ENCODE measurements at places on chromosomes 1 and 21.

- DNase-seq = no peak
Measured at GRCh38 chr1:231665726-231666125, 39.1 kb downstream of the DISC1 start.

DNA sequence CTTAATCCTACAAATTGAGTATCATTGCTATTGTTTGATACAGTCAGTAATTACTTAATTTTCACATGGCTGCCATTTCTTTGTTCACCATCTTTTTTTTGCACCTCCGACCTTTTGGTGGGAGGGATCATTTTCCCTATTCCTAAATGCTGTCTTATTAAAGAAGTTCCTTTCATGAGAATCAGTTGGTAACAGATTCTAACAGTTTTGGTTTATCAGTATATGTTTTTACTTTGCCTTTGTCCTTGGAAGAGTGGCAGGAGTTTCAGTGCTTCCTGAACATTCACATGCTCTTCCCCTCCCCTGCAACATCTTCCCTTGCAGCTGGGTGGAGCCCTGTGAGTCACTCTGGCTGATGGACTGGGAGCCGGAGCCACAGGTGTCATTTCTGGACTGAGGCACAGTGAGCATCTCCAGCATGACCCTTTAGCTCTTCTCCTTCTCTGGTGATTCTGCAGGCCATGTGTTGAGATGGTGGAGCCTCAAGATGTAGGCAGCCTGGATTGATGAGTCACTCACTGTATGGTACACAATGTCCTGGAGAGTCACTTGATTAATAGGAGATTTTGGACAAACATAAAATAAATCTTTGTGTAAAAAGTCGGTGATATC, 217.7 kb downstream of the URB2 start:
- no peak for DNase-seq

GRCh38 chr1:37556712-37557196, at the start of gene DNALI1:
DNALI1 (plus strand) TSS chr1:37556940; CDS start chr1:37556995, 55 bp downstream.
- DNase-seq = no peak

DNA sequence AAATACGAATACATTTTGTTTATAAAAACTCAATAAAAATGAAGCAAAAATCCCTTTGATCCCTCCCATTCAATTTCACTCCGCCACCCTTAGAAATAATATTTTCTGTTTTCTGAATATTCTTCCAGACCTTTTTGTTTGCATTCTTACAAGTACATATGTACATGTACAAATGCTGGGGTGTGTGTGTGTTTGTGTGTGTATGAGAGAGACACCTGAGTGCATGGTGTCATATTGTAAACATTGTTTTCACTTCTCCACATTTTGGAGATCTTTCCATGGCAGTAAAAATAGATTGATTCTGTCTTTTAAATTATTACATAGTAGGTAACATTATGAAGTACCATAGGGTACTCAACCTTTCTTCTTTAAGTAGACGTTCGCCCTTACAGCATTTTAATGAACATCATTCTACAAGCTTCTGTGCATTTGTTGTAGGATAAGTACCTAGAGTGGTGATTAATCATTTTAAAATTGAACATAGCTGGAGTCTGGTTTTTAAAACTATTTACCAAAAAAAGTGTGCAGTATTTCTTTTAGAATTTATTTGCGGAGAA, 1.3 kb upstream of the MPC2 start:
- DNase-seq = no peak

- no peak for DNase-seq
Measured at GRCh38 chr1:94228640-94229375, 8.6 kb downstream of the ARHGAP29 start.

Measured in KG1 (cell line).